Left hindlimb (tissue), 1 donor: ENCODE measurements at places on chromosomes 16 and 17.

- peak; percentile 17 for DNase-seq
These were observed 64.0 kb downstream of the SNX20 start for GRCh38 chr16:50616883-50617645.

DNA sequence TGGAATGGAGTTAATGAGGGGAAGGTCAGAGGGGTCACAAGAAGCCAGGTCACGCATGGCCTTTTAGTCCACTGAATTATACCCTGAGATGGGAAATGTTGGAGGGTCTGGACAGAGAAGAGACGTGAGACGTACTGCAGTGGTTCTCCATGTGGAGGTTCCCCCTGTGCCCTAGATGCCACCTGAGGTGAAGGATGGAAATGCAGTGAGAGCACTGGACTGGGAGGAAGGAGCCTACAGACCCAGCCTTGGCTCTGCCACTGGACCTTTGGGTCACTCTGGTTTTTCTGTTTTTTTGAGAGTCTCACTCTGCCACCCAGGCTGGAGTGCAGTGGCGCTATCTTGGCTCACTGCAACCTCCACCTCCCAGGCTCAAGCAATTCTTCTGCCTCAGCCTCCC lies 1.8 kb upstream of the PLSCR3 start:
- peak; percentile 18 for DNase-seq

GRCh38 chr16:21336231-21336630 lies 58.1 kb upstream of the CRYM start:
- no peak for DNase-seq

DNA sequence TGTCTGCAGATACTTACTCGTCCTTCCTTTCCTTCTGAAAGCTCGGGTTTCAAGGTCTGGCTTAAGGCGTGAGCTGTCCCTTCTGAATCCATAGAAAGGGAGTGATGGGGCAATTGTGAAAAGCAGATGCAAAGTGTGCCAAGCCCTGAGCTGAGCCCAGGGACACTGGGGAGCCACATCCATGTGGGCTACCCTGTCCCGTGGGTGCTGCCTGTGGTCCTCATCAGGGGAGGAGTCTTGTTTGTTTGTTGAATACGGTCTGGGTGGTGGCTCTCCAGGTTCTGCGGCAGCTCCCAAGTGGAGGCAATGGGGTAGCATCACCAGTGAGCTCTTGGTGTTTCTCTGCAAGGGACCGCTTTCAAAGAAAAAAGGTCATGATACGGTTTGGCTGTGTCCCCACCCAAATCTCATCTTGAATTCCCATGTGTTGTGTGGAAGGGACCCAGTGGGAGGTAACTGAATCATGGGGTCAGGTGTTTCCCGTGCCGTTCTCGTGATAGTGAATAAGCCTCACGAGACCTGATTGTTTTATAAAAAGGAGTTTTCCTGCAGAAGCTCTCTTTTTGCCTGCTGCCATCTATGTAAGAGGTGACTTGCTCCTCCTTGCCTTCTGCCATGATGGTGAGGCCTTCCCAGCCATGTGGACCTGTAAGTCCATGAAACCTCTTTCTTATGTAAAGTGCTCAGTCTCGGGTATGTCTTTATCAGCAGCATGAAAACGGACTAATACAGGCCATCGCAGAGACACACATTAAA lies 1.0 kb upstream of the ALG1 start:
- DNase-seq = no peak

DNA sequence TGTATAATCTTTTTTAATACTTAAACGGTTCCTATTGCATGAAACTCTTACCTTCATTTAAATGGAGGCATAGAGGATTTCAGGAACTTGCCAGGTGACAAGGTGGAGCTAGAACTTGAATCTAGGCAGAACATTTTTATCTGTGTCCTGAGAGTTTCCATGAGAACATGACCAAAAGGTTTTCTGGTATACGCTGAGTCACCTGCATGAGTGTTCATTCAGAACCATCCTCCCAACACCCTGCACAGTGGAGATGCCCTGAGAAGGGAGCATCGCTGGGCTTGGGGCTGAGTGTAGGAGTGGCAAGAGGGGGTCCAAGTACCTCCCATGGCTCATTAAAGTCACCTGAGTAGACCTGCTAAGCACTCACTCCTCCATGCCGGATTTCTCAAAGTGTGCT lies 169.7 kb upstream of the CACNG5 start:
- no peak for DNase-seq

DNA sequence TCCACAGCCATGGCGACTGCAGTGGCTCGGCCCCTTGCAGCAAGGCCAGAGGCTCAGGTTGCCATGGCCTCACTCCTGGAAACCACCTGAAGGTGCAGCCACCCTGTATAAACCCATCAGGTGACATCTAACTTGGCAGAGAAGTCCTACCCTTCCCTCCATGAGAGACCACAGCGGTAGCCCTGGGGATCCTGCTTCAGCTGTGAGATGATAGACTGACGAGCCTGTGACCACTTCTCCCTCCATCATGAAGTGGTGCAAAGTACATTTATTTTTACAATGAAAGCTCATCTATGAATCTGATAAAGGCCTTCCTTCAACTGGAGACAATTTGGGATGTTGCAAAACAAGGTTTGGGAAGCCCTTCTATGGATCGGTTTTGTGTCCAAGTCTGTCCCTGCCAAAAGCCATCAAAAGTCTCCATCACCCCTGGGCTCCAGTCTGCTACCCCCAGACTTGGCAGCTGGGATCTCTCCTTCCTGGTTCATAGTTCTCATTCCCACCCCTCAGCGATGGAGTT lies 1.8 kb downstream of the ZACN start:
- no peak for DNase-seq

DNA sequence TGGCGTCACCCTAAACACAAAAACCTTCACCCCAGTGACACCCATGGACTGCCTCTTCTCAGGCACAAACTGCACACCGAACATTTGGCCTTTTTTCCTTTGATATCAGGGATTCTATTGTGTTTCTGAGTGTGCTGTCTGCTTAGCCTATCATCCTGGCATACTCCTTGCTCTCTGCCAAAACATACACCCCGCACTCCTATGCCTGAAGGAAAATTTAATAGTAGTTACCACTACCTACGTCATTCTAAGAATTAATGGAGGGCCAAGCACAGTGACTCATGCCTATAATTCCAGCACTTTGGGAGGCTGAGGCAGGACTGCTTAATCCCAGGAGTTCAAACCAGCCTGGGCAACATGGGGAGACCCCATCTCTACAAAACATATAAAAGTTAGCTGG lies 19.9 kb upstream of the SLFN13 start:
- DNase-seq = no peak

GRCh38 chr16:11058832-11059231 lies 114.5 kb downstream of the CLEC16A start:
- no peak for DNase-seq

- DNase-seq = no peak
These were observed 134.9 kb upstream of the CDH5 start for GRCh38 chr16:66231452-66232160.

- no peak for DNase-seq
These were observed 2.5 kb downstream of the AQP8 start for GRCh38 chr16:25219070-25219737.

DNA sequence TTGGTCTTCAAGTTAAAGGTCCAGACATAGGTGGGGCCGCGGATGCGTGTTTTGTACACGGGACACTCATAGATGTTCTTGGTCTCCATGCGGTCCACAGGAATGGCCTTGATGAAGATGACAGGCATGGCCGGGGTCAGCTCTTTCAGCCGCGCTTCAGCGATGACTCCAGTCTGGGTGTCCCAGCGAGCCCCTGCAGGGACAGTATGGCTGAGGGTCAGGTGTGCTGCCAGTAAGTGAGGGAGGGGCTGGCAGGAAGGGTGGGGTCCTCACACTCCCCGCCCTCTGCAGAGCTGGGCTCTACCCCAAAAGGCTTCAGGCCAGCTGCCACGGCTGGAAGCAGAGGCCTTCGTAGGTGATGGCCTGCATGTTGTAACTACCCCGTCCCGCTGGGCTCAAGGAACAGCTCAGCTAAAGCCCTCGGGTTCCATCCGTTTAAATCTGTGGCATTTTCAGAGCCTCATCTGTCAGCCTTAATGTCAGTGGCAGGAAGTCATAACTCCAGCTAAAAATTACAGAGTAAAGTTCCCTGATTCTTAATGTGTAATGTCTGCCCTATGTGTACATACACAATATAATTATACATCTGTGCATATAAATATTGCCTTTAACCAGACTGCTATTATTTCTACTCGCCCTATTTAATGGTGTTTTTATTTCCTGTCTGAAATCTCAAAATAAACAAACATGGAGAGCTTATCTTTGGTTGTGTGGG lies 45.7 kb downstream of the PGS1 start:
- DNase-seq = no peak
